ENCODE measurements at places on chromosomes 3 and 15.

DNA sequence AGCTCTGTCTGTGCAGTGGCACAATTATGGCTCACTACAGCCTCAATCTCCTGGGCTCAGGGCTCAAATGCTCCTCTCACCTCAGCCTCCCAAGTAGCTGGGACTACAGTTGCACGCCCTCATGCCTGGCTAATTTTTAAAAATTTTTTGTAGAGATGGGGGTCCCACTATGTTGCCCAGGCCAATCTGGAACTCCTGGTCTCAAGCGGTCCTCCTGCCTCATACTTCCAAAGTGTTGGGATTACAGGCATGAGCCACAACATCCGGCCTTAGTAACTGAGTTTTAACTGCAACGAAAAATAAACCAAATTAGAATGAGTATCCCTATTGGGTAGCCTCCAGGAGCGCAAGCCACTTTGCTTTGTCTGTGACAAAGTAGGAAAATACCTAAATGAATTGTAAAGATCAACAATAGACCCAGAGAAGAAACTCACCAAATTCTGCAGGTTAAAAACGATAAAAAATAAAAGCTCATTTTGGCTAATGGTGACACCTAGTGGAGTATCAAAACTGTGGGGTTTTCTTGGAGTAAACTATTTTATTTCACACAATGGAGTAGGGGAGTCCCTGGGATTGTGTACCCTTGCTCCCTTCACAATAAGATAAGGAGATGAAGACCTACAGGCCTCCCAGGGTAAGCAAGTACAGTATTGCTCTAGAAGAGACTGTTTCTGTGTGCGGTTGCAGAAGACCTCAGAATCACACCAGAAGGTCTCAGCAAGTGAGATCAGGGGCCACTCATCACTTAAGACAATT is 21.0 kb upstream of the CA12 start:
- DNase-seq: peak; percentile 74

DNA sequence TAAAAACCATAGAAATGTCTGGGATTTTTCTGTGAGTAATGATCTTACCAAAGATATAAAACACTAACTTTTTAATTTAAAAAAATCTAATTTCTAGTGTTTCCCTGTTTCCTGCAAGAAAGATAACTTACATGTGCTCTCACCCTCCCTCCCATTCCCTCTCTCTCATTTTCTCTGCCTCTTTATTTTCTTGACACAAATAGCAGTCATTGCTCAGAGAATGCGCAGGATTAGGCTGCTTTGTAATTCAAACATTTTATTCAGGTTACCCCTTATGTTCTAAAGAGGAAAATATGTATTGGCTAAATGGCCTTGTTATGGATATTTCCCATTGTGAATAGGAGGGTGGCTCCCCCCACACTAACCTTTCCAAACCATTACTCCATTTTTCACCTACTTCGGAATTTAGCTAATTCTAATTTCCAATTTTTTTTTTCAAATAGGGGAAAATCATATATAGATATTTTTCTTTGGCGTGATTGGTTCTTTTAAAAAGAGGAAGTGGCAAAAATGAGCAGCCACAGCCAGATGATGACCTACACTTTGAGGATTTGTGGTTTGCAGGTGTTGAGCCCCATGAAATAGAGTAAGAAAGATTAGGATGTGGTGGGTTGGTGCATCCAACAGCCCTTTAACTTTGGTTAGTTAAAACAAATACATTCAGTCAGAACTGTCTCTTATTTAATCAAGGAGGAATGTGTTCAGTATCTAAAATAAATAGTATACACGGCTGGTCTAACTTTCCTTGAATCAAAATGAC is 554.4 kb downstream of the IGSF11 start:
- DNase-seq: peak; percentile 56

GRCh38 chr3:148372206-148372875 is 325.4 kb upstream of the AGTR1 start:
- no peak for DNase-seq

DNA sequence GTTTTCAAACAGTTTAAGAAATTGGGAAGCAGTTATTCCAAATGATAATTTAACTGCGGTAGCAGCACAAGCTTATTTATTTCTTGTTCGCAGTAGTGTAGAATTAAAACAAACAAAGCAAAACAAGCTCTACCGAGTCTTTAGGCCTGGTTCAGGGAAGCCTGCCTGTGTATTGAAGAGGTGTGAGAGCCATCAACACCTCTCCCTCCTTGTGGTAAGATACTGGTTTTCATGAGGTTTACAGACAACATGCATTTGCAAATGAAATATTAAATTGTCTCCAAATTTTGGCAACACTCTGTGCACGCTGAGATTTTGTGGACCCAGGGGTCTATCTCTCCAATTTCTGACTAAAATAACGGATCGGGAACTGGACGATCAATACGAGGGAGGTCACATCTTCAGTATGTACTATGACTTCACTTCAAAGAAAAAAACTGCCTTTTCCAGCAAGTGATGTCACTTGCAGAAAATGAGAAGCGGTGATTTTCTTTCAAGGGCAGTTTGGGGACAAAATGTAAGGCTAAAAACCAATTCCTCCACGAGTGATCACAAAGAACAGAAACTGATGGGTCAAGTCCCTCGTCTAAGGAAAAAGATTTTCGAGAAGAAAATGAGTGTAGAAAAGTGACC is 721 bp downstream of the ATR start:
- DNase-seq: peak; percentile 45

Measured in OCI-M1 (cell line).